ENCODE measurements at places on chromosomes 3 and 15.

DNA sequence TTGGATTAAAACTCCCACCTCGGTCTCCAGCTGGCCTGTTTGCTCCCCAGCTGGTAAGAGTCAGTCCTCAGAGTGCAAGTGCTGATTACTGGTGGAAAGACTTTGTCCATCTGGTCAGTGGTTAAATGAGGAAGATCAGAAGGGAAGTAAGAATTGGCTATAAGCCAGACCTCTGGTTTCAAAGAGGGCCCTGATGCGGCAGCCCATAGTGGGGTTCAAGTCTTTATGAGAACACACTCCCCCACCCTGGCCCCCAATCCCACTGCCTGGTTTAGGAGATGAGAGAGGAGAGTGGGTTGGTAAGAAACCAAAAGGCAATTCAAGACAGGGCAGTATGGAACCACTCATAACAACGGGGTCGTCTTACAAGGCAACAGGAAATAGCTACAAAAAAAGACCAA, 65.0 kb downstream of the FRMD4B start:
- DNase-seq, result no peak

DNA sequence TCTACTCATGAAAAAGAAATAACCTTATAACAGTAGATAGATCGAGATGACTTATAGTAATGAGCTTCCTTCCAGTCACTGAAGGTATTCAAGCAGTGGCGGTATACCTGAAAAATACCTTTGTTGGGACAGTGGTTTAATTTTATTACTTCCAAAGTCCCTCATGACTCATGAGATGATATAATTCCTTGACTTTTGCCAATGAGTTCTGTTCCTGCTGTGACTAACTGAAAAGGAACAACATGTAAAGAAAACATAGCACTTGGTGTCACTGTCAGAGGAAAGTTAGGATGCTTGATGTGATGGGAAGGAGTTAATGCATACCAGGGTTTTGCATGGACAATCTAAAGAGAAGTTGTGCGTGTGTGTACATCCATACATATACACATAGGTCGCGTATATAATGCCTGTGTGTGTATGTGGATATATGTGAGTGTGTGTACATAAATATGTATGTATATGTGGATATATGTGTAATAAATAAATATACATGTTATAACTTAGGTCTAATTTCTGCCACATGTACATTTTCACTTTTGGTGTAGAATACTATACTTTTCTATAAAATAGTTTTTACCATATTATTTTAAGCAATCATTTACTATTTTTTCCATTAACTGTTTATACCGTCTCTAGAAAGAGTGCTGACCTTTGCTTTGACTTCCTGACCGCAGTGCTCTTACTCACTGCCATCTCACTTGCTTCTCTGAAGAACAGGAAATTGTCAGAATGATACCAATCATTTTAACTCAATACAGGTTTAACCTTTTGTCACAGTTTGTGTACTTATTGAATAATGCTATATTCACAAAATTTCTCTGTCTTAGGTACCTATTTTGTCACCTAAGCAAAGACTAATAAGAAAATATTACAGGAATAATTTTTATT, 12.6 kb upstream of the PAK2 start:
- DNase-seq, result no peak

DNA sequence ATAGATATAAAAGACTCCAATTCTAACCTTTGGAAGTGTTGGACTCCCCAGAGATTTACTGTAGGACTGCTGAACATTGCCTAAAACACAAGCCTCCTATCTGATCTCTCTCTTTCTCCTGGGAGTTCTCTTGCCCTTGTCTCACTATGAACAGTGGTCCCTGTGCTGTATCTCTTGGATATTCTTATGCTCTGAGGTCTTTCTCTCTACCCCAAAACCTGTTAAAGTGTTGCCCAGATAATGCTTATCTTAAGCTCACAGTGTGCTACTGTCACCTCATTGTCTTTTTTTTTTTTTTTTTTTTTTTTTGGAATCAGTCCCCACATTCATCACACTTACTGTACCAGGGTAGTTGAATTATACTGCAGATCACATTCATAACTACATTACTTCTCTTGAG, 131.0 kb upstream of the CBLB start:
- no peak for DNase-seq

DNA sequence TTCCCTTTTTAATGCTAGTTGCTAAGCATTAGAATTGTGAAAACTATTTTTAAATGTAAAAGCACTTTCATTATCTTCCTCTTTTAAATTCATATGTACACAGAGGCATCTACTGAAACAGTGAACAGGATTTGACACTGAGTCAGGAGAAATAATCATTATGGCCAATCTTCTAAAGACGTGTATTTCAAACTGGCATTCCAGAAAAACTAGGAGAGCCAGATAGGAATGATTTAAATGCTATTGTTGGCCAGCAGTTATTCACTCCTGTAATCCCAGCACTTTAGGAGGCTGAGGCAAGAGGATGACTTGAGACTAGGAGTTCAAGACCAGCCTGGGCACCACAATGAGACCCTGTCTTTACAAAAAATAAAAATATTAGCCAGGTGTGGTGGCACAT, 67.6 kb upstream of the RAP2B start:
- no peak for DNase-seq

- peak; percentile 11 for DNase-seq
Measured at GRCh38 chr15:81106560-81106959, 27.5 kb upstream of the CFAP161 start.

DNA sequence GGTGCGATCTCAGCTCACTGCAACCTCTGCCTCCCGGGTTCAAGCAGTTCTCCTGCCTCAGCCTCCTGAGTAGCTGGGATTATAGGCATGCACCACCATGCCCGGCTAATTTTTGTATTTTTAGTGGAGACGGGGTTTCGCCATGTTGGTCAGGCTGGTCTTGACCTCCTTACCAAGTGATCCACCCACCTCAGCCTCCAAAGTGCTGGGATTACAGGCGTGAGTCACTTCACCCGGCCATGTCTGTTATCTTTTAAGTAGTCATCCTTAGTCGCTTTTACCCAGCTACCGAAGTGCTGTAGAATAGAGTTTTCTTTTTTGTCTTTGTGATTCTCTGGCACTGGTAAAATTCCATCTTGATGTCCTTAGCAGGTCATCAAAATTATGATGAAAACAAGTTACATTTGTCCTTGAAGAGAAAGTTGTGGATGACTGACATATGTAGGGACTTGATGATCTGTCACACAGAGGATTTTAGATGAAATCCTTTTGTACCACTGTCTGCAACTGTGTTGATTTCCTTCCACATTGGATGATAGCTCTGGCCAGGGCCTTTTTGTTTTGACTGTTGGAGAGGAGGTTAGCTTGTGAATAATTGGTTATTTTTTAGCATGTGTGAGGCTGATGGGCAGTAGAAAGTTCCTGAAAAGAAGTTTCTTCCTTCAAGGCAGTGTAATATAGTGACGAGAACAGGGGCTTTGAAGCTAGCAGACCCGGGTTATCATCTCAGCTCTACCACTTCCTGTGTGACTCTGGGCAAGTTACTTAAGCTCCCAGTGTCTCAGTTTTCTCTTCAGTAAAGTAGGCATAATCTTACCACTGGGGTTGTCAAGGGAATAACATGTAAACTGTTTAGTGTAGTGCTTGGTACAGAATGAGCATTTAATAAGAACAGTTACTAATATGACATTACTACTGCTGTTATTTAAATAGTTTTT, 18.8 kb downstream of the ATG7 start:
- DNase-seq, result no peak

DNA sequence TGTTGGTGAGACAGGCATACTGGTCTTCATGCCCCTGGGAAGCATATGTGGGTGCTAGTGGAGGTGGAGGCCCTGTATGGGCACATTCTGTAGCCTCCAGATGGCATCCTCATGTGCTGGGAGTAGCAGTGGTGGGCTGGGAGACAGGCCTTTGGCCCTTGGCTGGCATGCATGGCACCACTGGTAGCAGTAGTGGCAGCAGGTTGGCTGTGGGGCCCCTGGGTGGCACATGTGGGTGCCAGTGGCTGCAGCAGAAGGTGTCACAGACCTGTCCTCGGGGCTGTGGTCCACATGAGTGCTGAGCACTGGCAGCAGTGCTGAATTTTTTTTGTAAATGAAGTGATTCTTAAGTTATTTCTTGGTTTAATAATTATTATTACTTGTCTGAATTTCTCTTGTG, 71.2 kb downstream of the TNFAIP8L3 start:
- DNase-seq, result no peak

- DNase-seq, result peak; percentile 16
Measured at GRCh38 chr3:33061782-33062181, 35.2 kb downstream of the GLB1 start.

- no peak for DNase-seq
Measured at GRCh38 chr3:190701096-190701532, 161.4 kb downstream of the GMNC start.

DNA sequence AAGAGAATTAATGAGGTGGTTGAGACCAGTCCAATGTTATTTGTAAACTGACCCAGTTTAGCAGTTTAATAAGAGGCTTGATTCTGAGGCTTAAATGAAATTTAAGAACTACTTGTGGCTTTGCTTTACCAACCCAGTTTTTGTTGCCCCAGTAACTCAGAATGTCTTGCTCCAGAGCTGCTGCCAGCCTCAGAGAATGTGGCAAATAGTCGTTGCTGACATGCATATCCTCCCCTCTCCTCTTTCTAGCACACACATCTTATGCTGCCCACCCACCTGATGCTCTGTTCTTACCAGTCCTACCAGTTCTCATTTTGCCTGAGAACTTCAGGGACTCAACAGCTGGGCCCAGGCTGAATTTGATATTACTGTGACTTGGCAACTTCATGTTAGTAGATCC, 92.4 kb upstream of the TSC22D2 start:
- no peak for DNase-seq

- DNase-seq, result no peak
Measured at GRCh38 chr3:113968986-113969385, 21.2 kb downstream of the ZDHHC23 start.

GRCh38 chr3:34261001-34261385, 462.6 kb downstream of the PDCD6IP start:
- no peak for DNase-seq

DNA sequence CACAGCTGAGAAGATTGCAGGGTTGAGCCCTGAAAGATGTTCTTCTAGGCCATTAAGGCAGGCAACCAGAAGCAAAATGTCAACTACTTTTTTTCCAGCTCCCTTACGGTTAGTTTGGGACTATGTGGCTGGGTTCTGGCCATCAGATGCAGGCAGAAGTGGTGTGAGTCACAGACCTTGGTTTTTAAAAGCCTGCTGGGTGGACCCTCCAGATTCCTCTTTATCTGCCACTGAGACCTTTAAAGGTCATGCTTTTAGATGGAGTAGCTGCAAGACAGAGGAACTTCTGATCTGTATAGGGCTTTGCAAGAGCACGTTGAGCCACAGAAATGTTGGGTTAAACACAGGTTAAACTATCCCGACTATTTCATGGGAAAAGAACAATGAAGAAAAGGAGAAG, 102.9 kb downstream of the CHST2 start:
- DNase-seq, result no peak

- DNase-seq, result no peak
Measured at GRCh38 chr3:191774485-191774884, 313.5 kb downstream of the PYDC2 start.

DNA sequence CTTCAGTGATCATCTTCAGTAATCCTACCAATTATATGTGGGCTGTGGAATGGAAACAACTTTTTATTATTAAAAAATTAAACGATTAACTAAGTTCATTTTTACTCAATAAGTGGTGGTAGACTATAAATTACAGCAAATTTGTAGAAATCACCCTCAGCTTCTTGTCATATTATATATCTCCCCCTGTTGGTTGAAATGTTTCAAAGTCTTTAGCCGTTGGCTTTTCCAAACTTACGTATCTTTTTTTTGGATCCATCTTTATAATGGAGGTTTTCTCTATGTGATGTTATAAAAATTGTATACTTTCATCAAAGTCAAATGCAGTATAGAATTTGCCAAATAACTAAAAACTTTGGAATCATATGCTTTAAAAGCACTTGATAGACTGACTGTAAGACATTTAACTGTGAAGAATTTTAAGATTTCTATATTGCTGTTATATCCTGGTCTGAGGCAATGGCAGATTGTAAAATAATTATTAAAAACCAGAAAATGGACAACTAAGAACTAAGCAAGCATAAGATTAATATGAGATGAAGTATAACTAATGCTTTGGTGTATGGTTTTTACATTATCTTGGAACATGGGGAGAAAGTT, 44.7 kb downstream of the ATP11B start:
- no peak for DNase-seq

- DNase-seq, result no peak
Measured at GRCh38 chr3:50455161-50456018, 48.0 kb downstream of the CACNA2D2 start.

GRCh38 chr3:42489116-42489936, 13.1 kb upstream of the VIPR1 start:
- DNase-seq, result no peak

DNA sequence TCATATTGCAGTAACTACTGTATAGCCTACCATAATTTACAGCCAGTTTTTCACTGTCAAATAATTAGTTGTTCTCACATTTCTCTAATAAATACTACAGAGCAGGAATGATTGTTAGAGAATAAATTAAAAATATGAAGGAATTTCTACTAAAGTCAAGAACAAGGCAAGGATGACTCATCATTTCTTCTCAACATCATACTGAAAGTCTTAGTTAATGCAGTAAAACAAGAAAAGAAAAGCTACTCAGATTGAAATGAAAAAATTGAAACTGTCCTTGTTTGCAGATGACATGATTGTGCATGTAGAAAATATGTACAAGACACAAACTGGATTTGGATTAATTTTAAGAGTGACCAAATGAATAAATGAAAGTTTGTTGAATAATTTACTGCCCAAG, 608.2 kb downstream of the NSUN3 start:
- no peak for DNase-seq

DNA sequence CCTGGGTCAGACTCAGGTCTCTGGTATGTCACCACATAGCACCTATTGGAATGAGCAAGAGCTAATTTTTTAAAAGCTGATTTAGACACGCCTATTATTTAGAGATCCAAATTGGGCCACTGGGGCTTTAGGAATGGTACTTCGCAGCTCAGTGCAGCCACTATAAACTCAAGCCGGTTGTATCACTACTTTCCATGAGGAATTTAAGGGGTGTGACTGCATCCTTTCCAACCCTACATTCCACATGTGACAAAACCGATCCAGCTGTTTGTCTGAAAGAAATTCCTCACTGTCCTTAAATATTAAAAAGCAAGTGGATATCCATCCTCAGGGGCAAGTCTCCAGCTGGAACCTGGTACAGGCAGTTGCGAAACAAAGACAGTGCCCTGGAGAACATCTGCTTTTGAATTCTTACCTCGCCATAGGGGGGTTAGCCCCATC, 12.8 kb downstream of the VGLL3 start:
- DNase-seq, result no peak

DNA sequence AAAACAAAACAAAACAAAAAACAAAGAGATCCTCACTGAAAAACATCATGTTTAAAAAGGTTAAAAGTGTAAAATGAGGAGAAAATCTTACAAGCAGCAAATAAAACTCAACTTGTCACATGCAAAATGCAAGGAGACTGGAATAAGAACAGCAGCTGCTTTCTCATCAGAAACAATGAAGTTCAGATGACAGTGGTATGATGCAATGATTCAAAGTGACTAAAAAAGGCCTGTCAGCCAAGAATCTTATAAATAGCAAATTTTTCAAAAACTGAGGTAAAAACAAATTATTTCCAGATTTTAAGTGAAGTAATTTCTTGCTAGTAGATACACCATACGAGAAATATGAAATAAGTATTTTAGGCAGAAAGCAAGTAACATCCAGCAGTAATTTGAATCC, 68.6 kb upstream of the EPHA3 start:
- DNase-seq, result no peak
